ENCODE measurements at places on chromosomes 7 and 10.

- no peak for DNase-seq
Observed at GRCh38 chr10:18021725-18022480, 70.2 kb downstream of the SLC39A12 start.

DNA sequence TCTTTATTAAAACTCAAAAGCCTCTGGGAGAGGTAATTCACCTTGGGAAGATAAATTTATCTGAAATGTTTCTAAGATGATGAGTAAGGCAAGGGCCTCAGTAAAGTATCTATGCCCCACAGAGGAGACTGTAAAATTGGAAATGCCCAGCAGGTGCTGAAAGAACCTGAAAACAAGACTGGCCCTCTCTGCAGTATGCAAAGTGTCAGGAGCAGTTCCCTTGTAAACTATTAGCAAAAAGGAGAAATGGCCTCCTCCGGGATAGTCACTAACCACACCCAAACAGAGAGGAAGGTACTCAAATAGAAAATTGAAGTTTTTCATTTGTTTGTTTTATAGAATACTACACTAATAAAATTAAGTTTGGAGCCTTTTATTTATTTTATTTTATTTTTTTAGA, 81.2 kb downstream of the FZD1 start:
- no peak for DNase-seq

GRCh38 chr7:155746188-155746587, 66.1 kb downstream of the SHH start:
- no peak for DNase-seq

DNA sequence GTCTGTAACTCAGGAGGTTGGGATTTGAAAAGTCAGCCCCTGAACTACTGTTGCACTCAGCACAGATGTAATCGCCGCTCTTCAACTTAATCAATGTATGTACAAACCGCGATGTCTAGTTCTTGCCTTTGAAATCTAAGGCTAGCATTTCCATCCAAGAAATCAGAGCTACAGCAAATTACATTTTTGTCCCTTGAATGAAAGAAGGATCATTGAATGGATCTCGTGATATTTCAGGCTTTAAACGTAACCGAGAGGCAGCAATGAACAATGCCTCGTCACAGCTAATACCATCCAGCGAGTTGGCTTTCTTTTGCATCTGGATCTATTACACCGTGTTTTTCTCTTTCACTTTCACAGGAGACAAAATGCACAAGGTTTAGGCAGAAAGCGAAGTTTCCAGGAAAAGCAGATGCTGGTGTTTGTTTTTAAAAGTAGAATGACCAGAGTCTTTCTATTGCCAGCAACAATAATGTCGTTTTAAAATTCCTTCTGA, 5.5 kb downstream of the SKIDA1 start:
- no peak for DNase-seq

- no peak for DNase-seq
Observed at GRCh38 chr7:44969701-44970522, 8.9 kb downstream of the MYO1G start.

DNA sequence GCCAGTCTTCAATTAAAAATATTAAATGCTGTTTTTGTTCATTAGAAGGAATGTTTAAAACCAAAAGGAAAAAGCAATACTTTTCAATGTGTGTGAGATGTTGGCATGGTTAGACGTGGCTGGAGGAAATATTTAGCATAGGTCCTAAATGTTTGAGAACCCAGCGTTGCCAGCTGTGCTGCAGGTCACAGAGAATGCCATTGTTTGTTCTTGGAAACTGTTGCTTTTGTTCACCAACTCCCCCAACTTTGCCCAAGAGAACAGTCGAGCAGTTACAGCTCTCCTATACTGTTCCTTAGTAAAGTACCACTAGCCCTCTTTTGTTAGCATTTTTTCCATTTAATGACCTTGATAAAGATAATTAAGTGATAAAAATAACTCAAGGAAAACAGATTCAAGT, 44.5 kb upstream of the ELMO1 start:
- DNase-seq: no peak

DNA sequence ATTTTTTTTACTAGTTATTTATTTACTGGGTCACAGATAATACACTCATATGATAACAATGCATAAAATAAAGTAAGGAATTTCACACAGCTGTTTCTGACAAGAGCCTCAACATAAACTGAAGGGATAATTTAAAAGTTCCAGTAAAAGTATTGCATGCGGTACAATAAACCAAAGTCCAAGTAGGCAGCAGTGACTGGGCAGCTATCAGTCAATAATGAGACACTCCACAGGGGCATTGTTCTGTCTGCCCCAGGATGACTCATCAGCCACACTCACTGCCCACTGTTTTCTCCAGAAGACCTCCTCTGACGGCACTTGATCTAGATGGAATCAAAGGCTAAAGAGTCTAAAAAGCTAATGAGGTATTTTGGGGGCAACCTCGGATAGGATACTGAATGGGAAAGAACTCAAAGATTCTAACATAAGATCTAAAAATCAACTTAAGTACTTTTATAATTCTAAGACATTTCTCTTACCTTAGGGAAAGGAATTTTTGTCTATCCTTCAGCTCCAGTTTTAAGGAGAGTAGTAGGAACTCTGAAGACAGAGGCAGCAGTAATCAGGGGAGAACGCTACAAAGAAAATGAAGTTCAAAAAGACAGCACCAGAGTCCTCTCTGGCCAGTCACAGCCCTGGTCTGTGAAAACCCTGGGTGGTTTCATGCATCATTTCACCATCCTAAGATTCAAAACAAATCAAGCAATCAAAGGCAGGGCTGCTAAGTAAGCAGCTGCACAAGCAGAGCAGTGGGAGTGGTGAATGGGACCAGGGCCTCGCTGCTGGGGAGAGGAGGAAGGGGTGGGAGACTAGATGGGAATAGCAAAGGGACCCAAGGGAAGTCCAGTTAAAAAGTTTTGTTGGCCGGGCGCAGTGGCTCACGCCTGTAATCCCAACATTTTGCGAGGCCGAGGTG, 175.1 kb downstream of the AVL9 start:
- no peak for DNase-seq

DNA sequence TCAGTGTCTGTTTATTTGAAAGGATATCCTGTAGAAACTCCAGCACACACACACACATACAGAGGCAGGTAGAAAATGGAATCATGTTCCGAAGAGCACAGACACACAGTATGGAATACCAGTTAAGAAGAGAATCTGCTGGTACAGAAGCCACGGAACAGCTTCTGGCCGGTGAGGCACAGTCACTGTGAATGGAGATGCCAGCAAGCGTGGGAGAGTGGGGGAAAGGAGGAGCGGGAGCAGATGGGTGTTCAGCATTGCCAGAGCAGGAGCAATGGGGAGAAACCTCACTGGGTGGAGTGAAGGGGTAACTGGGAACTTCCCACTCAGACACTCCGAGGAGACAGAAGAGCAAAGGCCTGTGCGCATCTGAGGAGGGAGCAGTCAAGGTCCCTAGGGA, 9.5 kb upstream of the IMPDH1 start:
- no peak for DNase-seq

GRCh38 chr7:114969096-114969495, 47.2 kb downstream of the MDFIC start:
- no peak for DNase-seq

DNA sequence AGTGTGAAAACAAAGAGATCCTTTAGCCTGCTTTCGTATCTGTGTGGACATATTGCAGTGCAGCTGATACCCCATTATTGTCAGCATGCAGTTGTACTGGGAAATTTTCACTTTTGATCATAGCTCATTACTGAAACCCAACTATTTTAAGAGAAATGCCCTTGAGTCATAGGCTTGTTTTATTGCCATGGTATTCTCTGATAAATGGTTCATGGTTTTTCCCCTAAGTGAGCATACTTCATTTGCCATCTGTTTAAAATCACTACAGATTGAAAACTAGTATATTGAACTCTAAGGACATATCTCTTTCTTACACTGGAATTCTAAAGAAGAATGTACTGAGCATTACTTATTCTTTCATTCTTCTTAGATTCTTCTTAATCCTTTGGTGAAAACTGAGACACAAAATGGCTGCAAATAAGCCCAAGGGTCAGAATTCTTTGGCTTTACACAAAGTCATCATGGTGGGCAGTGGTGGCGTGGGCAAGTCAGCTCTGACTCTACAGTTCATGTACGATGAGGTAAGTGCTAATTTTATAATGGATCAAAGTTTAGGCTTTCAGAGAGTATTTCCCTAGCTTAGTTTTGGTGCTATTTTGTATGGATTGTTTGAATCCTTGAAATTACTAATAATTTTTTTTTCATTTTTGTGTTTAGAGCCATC, 63.0 kb downstream of the RALA start:
- no peak for DNase-seq

GRCh38 chr10:113930482-113931057, 76.1 kb downstream of the NHLRC2 start:
- DNase-seq: no peak

All from stimulated activated CD4-positive, alpha-beta T cell treated with anti-CD3 and anti-CD28 coated beads, TNF-alpha, amount 100 ng/mL, for 4 hours (primary cell).